ENCODE measurements at places on chromosomes 2 and 18. TPM values are rescaled to one million over a fixed set of nuclear protein-coding genes. Genes with fewer than 3 reads are reported as not detected.

Gene RAB6C
- not detected for total RNA-seq

Gene CYB5A
- total RNA-seq, result 99.1 TPM

Gene MYOM1
- 0.13 TPM for total RNA-seq

Gene CD8A
- total RNA-seq, result not detected

Gene VWA3B
- total RNA-seq, result under 0.01 TPM

Measured in mesangial cell (primary cell).